Stimulated activated CD8-positive, alpha-beta memory T cell treated with anti-CD3 and anti-CD28 coated beads, Interleukin-4, amount 100 ng/mL, for 48 hours (primary cell): ENCODE measurements at places on chromosomes 6 and 20.
A peak's percentile ranks its signal among the peaks of the same experiment; 100 is the strongest.

DNA sequence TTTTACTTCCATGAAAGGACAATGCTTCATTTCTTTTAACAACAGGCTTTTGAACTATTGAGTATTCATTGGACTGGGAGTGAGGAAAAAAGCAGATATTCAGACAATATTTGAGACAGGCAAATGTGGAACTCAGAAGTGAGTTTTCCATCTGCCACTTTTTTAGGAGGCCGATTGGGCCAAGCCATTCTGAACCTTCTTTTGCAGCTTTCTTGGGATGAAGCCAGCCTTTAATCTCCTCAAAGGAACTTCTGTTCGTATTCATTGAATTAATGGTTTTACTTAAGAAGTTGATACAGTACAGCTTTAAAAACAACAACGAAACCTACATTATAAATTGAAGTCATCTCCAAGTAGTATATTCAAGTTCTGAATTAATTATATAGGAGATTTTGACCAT lies 187.1 kb upstream of the RNF217 start:
- DNase-seq = no peak

GRCh38 chr6:131116755-131117360 lies 18.4 kb upstream of the AKAP7 start:
- no peak for DNase-seq

- DNase-seq = peak; percentile 46
Observed at GRCh38 chr20:1005452-1006027, 3.4 kb upstream of the RSPO4 start.

DNA sequence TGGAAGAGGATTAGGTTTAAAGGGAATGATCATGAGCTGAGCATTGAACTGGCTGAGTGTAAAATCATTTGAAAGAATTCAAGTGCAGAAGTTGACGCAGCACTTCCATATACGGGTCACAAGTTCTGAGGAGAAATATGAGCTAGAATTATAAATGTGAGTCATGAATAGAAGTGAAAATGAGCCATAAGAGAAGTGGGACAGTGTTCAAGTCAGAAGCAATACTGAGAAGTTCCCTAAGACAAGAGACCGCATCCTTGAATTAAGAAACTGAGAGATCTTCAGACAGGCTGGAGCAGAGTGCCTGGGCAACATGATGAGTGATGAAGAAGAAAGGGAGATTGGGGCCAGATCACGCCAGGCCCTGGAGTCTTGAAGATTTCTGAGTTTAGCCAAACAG lies 209.7 kb downstream of the TBX18 start:
- no peak for DNase-seq

GRCh38 chr6:4666886-4667513 lies 109.2 kb upstream of the CDYL start:
- DNase-seq = peak; percentile 7

DNA sequence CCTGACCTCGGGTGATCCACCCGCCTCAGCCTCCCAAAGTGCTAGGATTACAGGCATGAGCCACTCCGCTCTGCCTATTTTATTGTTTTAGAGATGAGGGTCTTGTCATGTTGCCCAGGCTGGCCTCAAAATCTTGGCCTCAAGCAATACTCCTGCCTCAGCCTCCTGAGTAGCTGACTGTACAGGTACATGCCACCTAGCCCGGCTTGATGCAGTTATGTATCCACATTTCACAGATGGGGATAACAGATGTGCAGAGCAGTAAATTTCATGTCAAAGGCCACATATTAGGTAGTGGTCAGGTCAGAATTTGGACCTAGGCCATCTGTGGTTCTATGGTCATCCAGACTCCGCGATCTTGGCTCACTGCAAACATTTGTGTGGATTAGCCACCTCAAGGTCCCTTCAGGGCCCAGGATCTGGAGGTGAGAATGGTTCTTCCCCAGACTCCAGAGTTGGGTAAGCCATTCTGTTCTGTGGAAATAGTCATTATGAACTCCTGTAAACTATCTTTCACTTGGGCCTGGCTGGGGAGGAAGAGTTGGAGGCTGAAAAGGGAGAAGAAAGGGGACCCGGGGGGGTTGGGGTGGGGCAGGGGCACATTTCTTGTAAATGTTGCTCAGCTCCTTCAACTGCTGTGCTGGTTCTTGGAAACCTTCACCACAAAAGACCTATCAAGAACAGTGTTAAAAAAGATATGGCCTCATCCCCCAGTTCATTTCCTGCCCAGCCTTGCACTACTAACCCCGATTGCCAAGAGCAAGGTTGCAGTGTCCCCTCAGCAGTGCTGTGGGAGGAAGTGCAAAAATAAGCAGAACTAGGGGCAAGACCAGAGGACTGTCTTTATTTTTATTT lies 13.0 kb downstream of the PIM1 start:
- peak; percentile 75 for DNase-seq

GRCh38 chr6:65938000-65938399 lies 231.0 kb upstream of the EYS start:
- no peak for DNase-seq

DNA sequence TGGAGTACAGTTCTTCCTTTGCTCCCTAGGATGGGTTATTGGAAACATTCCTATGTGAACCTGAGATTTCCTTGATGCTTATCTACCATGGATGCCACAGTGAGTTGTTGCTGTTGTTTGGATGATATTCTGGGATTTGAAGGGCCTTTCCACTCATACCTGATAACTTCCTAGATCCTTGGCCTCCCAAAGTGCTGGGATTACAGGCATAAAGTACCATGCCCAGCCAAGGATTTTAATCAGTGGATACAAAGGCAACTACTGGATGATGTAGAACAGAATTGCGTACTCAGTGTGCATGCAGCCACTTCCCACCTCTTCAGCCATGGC lies 20.0 kb downstream of the PPP1R16B start:
- DNase-seq = peak; percentile 14

GRCh38 chr6:149454346-149454848 lies 30.4 kb downstream of the ZC3H12D start:
- no peak for DNase-seq

GRCh38 chr6:8006208-8006607 lies 58.0 kb downstream of the BLOC1S5 start:
- no peak for DNase-seq

GRCh38 chr6:15389765-15390723 lies 144.2 kb downstream of the JARID2 start:
- no peak for DNase-seq

- no peak for DNase-seq
Observed at GRCh38 chr20:19952392-19952791, 64.8 kb upstream of the NAA20 start.

GRCh38 chr6:20891161-20891560 lies 356.9 kb downstream of the CDKAL1 start:
- no peak for DNase-seq

DNA sequence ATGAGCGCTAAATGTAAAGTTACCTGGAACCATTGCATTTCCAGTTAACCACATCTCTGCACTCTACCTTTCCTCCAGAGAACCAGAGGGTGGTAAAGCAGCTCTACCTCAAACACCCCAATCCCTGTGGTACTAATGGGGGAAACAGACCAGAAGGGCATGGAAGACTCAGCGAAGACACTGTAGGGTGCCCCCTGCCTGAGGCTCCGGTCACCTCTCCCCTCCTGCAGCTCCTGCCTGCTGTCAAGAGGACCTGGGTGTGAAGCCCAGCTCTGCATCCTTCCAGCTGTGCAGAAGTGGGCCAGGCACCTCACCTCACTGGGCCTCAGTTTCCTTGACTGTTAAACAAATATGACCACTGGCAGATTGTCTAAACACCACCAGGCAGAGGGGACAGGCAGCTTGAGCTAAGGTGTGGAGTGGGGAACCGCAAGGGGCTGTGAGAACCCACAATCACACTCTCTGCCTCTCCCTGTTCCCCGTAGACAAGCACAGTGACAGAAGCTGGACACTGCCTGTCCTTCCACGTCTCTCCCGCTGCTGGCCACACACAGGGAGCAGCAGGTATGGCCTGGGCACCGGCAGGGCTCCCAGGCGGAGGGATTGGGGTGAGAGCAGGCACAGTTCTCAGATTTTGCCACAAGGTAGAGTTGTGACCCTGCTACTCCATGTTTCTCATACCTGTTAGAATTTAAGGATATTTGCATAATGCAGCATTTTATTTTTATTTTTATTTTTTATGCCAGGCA lies 9.1 kb upstream of the BPIFA2 start:
- no peak for DNase-seq

- DNase-seq = no peak
Observed at GRCh38 chr6:19325335-19325789, 511.8 kb upstream of the ID4 start.

DNA sequence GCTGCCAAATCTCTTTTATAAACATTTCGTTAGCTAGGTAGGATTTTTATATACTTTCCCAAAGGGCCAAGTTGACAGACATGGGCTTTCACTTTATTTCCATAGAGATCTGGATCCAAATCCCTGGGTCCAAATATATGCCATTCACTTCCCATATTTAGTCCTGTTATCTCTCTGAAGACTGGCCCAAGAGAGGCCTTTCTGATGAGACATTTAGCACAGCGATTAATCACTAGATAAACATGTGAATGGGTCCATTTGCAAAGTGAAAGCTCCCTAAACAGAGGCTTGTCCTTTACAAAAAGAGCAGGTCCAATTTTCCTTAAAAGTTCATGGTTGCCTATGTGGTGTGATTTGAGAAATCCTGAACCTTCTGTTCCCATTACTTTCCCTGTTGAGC lies 132.6 kb downstream of the TRMT11 start:
- DNase-seq = no peak

GRCh38 chr6:100479179-100480035 lies 14.7 kb upstream of the SIM1 start:
- DNase-seq = no peak

DNA sequence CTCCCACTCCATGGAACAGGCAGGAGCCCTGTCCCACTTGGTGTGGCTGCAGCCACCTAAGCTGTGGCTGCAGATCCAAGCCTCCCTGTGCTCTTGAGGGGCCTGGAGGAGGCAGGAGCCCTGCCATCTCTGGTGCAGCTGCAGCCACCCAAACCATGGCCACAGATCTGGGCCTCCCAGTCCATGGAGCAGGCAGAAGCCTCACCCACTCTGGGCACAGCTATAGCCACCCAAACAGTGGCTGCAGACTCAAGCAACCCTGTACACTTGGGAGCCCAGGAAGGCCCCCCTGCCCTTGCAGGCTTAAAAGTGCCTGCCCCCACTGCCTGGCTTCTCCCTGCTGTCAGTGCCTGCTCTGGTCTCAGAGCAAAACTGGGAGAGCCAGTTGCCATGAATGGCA lies 320.3 kb downstream of the RFPL4B start:
- DNase-seq = no peak

DNA sequence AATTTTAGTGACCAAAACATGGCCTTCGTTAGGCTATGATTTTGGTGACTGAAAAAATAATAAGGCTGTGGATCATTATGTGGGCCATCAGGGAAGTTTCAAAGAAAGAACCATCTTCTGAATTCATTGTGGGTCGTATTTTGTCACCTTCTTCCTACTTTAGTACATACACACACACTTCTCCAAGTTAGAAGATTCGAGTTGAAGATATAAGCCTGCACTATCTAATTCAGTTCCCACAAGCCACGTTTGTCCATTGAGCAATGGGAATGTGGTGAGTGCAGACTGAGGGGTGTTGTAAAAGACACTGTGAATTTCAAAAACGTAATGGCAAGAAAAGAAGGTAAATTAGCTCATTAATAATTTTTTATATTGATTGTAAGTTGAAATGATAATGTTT lies 766.0 kb downstream of the KIF16B start:
- no peak for DNase-seq

DNA sequence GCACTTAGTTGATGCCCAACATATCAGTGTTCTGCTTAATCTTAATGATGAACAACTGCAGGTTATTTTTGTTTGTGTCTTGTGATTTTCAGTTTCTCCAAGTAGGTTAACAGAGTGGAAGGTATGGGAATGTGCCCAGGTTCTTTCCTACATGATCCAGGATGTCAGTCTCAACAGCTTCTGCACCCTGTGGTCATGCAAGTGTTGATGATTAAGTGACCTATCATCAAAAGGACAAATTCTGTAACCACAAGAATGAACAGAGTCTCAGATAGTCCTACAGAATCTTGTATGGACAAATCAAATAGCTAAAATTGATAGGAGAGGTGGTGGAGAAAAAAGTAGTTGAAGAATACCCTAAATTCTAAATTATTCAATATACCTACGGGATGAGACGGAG lies 26.1 kb downstream of the MAN1A1 start:
- no peak for DNase-seq

GRCh38 chr20:43680981-43681380 lies 14.1 kb downstream of the MYBL2 start:
- no peak for DNase-seq

GRCh38 chr6:27812078-27812804 lies 100.0 kb downstream of the OR2B2 start:
- DNase-seq = no peak

- DNase-seq = no peak
Observed at GRCh38 chr20:38528167-38528566, 52.8 kb upstream of the ADIG start.

- DNase-seq = no peak
Observed at GRCh38 chr6:4174042-4174441, 38.7 kb upstream of the ECI2 start.

DNA sequence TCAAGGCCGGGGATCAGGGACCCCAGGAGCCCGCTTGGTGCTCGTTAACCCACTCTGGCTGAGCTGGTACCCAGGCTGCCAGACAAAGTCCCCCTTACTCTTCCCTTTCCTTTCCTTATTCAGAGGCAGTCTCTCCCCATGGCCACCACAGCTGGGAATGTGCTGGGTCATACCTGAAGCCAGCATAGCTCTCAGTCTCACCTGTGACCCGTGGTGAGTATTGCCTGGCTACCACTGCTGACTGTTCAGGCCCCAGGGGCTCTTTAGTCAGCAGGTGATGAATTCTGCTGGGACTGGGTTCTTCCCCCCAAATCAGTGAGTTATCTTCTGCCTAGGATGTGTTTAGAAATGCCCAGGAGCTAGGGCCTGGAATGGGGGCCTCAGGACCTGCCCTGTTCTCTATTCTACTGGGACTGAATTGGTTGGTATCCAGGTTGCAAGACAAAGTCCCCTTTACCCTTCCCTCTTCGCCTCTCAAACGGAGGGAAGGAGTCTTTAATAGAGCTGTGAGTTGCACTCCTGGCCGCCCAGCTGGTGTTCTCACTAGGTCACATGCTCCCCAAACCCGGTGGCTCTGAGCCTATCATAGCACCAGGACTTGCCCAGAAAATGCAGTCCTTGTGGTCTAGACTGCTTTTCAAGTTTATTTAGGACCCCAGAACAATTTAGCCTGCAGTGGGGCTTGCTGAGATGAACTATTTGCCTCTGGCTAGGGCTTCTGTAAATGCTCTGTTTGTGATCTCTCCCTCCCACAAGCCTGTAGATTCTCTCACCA lies 64.6 kb downstream of the MYO6 start:
- no peak for DNase-seq

- no peak for DNase-seq
Observed at GRCh38 chr6:132715204-132715603, 1.3 kb upstream of the VNN1 start.

DNA sequence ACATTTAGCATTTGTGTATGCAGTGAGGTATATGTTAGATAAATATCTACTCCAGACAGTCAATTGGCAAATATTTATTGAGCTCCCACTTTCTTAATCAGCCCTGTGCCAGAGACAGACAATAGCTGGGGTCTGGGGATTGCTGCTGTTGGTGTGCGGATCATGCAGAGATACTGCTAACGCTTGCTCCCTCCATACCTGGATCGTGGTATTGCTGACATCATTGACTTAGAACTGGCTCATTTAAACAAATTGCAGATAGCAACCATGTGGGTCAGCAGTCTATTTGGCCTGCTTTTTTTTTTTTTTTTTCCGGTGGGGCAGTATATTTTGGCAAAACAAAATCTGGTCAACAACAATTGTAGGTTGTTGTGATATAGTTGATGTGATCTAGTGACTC lies 9.5 kb downstream of the ARID1B start:
- no peak for DNase-seq

- no peak for DNase-seq
Observed at GRCh38 chr20:41776421-41776820, 158.2 kb upstream of the CHD6 start.
